Tongue (tissue), 3 donors: ENCODE measurements at places on chromosomes 2 and 18. TPM values are rescaled to one million over a fixed set of nuclear protein-coding genes. Genes with fewer than 3 reads are reported as not detected.

STPG4 gene
- total RNA-seq, result not detected

PRPF40A gene
- total RNA-seq, result 113 TPM

GRCh38 chr2:98656800-98657199 lies 48.4 kb downstream of the UNC50 start:
- DNase-seq, result no peak

NCKAP5 gene
- total RNA-seq, result 18.4 TPM

DNA sequence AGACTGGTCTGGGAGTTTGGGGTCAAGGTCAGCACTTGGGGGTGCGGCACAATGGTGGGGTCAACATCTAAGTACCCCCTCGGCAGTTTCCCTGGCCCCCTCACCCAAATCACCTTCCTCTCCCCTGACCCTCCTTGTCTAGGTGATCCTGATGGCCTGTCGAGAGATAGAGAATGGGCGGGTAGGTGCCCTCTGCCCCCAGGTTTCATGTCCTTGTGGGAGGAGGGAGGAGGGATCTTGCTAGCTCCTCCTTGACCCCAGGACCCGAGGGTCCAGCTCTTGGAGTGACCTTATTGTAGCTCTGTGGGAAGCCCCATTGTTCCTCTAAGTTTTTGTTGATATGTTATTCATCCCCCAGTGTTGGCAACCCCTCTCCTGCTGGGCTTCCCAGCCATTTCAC lies 3.6 kb downstream of the PTPN18 start:
- DNase-seq, result no peak

- peak; percentile 46 for DNase-seq
Observed at GRCh38 chr2:18186816-18187613, 308.5 kb downstream of the KCNS3 start.
